Vagina (tissue), 2 donors: ENCODE measurements at places on chromosomes 1 and 21.

GRCh38 chr1:97824624-97825023 lies 96.2 kb downstream of the DPYD start:
- no peak for DNase-seq

- DNase-seq, result no peak
Measured at GRCh38 chr1:52413410-52413989, 9.1 kb downstream of the PRPF38A start.

- peak; percentile 87 for DNase-seq
Measured at GRCh38 chr1:153485863-153486262, 25.4 kb upstream of the S100A7 start.

GRCh38 chr1:33716976-33717688 lies 146.7 kb upstream of the HMGB4 start:
- peak; percentile 84 for DNase-seq
